ENCODE measurements at places on chromosomes 12 and 14.

GRCh38 chr12:29282031-29282816 lies 98.7 kb downstream of the ERGIC2 start:
- no peak for DNase-seq

DNA sequence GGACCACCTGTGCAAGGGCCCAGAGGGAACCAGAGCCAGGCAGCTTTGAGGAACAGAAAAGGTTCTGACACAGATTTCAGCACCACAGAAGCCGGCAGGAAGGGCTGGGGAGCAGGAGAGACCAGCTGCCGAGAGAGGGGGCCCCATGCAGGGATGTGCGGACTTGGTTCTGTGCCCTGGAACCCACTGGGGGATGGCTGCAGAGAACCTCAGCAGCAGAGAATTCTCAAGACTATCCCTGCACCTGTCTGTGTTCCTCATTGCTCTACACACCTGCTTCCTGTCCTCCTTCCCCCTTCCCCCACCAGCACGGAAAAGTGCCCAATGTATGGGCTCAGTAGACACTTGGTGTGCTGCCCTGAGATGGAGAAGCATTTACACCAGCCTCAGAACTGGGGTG lies 3.2 kb downstream of the SERPINA9 start:
- DNase-seq, result no peak

DNA sequence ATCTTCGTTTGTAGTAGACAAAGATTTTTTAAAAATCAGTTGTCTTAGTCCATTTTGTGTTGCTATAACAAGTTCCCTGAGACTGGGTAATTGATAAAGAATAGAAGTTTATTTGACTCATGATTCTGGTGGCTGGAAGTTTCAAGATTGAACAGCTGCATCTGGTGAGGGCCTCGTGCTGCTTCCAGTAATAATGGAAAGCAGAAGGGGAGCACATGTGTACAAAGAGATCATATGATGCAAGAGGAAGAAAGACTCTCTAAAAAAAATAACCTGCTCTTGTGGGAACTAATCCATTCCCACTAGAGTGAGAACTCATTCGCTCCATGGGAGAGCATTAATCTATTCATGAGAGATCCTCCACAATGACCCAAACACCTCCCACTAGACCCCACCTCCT lies 24.8 kb downstream of the MUCL1 start:
- DNase-seq, result no peak

DNA sequence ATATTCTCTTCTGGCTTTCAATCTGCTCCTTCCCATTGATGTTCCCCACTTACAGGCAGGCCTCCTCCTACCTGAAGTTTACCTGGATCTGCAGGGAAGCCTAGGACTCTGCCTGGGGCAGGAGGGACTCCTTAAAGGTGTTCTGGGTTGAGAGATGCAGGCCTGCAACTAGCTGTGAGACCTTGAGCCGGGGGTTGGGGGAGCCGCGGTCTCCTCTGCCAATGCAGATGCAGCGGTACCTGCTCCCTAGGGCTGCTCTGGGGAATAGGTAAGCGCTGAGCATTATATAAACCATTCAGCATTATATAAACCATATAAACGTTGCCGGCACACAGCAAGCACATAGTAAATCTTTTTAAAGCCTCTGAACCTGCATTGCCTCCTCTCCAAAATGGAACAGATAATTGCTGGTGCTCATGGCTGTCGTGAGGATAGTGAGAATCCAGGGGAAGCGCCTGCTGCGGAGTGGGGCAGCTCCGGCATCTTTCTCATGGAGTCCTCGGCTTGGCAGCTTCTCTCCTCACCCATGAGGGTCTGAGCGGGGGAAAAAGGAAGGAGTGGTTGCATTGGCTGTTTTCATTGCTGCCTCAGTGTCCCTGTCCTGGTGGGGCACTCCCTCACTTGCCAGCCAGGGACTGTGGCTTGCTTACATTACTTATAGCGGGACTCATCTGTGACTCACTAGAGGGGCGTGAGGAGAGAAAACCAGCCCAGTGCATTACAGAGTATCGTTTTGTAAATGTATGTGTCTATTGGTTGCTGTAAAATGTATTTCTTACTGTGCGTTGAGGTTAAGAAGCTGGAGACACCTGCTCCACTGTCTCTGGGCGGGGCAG lies 12.5 kb upstream of the KRT80 start:
- peak; percentile 50 for DNase-seq

- DNase-seq, result peak; percentile 64
Observed at GRCh38 chr12:46553266-46553665, 180.7 kb upstream of the SLC38A2 start.
